ENCODE measurements at places on chromosomes 4 and X.

DNA sequence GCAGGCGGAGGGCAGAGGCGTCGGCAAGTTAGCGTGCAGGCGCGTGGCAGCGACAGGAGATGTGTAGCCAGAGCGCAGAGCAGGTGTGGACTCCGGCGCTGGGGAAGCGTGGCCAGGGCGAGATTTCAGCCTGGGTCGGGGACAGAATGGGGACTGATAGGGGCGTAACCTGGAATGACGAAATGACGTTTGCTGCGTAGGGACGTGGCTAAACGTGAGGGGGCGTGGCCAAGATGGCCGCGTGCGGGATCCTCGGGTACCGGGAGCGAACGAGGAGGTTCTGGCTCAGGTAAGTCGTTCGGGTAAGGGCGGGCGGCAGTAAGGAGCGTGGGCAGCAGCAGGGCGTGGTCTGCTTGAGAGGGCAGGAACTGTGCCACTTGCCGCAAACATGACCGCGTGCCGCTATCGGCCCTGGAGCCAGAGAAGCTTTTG is 10.9 kb upstream of the CLTRN start:
- peak; percentile 61 for DNase-seq

- DNase-seq = no peak
Observed at GRCh38 chrX:15913146-15913545, 58.5 kb upstream of the AP1S2 start.

GRCh38 chrX:56429581-56429980 is 133.8 kb upstream of the UBQLN2 start:
- no peak for DNase-seq

DNA sequence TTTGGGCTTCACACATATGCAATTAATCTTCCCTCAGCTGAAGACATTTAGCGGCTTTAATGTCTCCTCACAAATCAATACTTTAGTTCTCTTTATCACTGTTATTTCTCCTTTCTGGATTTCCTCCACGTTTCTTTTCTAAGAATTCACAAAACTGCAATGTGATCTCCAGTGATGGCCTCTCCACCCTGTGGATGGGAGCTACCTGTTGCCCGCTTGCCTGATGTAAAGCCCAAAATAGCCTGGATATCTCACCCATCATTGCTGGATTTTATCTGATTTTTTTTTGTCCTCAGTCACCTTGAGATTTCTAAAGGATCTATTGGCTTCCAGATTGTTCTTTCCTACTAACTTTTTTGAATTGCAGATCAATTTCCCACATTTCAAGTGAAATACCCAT is 129.3 kb upstream of the FAM241A start:
- DNase-seq = no peak

GRCh38 chr4:56870946-56871345 is 36.8 kb upstream of the REST start:
- no peak for DNase-seq

- no peak for DNase-seq
Observed at GRCh38 chr4:78864405-78865024, 74.7 kb downstream of the PAQR3 start.

DNA sequence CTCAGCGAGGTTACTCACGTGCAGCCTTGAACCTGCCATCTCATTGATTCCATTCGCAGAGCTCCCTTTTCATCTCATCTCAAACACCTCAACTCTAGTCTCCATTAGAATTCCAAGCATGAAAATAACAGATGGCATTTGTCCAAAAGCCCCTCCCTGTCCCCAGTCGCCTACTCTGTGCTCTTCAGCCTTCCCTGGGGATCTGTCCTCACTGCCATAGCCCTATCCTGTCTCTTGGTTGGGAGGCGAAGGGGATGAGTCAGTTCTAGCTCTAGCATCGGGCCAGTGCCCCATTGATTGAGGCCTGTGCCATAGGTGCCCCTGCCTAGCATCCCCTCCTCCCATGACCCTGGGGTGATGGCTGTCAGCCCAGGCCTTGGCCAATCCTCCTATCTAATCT is 134.0 kb upstream of the PJA1 start:
- DNase-seq = no peak

- DNase-seq = no peak
Observed at GRCh38 chr4:147789596-147789995, 57.7 kb downstream of the ARHGAP10 start.

GRCh38 chr4:170247596-170247995 is 157.8 kb upstream of the AADAT start:
- no peak for DNase-seq

GRCh38 chr4:138243369-138243768 is 1.2 kb upstream of the SLC7A11 start:
- no peak for DNase-seq

DNA sequence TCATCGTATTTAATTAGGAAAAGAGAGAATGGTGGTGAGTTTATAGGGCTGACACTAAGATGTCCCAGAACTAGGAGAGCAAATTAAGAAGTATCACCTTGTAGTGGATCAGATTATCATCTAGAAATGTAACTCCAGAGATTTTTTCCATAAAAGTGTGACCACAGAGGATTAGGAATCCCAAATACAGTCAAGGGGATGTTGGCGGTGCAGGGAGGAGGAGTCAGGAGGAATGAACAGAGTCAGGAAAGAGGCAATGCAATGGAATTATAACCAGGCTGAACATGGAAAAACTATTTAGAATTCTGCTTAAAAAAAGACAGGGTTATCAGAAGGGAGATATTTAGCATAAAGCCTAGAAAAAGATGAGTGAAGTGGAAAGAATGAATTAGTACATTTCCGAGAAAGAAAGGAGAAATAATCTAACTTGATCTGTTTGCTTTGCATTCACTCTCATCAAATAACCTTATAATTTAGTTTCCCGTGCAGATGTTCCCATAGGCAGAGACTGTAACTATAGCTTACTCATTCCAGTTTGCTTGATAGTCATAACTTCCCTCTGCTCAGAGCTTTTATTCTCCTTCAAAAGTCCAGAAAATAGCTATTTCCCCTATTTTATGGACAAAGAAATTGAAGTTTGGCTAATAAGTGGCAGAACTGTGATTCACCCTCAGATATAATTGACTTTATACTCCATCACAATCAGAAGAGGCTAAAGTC is 56.4 kb downstream of the SCFD2 start:
- no peak for DNase-seq

DNA sequence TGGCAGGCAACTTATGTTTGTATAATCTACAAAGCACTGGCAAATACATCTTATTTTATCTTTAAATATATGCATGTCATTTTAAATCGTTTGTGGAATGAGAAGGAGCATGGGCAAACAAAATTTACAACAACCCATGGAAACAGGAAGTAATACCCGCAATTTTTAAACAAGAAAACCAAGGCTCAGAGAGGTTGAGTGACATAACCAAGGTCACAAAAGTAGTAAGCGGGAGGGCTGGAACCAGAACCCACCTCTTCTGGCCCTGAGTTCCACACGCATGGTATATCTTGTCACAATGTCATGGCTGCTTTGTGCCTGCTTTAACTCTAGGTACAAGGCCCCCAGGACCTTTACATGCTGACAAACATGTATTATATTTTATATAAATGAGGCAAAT is 52.9 kb downstream of the SLC7A11 start:
- no peak for DNase-seq

DNA sequence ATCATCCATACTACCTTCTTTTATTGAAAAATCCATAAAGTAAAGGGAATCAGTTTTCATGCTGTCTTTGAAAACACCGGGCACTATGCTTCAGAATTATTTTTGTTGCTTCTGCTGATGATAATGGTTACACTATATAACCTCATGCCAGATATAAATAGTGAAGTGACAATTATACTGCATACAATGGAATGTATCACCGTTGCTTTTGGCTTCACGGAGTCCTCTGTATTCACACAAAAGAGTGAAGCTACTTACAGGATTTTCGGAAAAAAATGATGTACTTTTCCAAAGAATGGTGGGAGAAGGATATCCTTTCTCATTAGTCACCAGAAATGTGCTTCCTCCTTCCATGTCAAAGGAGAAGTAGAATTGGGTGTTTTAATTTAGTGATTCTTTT is 159.1 kb upstream of the PITX2 start:
- no peak for DNase-seq

DNA sequence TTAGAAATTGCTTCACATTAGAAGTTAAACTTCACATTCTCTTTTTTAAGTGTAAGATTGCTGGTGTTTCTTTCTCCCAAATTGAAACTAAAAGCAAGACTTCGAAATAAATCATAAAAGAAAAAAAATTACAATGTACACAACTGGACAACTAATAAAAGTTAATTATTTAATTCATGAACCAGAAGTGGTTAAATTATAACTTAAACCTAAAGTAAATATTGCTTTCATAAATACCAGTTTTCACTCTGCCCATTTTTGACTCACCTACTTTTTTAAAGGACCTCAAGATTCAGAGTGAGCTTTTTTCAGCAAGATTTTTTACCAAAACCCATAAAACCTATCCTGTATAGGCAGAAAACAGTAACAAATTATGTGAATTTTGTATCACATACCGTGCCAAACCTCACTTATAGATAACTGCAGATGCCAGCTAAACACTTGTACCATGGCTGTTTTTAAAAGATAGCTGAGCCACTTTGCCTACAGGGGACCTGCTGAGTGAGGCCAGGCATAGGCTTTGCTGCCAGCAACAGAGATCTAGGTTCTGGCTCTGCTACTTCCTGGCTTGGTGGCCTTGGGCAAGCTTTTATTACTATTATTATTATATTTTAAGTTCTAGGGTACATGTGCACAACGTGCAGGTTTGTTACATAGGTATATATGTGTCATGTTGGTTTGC is 259.8 kb downstream of the NR3C2 start:
- no peak for DNase-seq

- DNase-seq = no peak
Observed at GRCh38 chrX:74343343-74344279, 39.6 kb downstream of the ZCCHC13 start.

- DNase-seq = no peak
Observed at GRCh38 chr4:28469387-28469786, 1608.7 kb downstream of the STIM2 start.

DNA sequence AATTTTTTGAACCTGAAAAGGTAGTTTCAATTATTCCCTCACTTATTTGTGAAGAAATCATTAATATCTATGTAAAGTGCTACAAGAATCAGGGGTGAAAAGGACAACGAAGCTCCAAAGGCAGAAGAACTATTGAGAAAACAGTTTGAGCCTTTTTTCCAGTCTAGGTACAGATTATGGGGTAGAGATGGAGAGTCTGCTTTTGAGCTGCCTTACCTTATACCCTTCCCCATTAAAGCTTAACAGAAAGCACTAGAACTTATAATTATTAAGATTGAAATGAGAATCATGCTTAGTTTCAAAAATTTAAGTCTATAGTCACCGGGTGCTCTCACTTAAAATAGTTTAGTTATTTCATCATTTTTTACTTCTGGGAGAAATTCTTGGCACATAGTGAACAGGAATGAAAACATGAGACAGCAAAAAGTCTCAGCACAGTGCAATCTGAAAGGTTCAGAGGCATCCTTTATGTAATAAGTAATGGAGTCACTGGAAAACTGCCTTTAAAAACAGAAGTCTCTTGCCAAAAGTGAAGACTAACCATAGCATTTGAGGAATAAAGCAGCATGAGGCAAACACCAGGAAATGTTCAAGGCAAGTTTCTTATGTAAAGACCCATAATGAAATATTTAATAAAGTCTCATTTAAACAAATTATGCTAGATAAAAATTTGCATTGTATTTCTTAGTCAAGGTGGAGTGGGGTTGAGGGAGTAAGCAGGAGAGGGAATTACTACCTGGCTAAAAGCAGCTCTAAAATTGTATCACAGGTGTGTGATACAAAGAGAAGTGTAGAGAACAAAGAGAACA is 5.1 kb upstream of the DCLK2 start:
- DNase-seq = no peak

DNA sequence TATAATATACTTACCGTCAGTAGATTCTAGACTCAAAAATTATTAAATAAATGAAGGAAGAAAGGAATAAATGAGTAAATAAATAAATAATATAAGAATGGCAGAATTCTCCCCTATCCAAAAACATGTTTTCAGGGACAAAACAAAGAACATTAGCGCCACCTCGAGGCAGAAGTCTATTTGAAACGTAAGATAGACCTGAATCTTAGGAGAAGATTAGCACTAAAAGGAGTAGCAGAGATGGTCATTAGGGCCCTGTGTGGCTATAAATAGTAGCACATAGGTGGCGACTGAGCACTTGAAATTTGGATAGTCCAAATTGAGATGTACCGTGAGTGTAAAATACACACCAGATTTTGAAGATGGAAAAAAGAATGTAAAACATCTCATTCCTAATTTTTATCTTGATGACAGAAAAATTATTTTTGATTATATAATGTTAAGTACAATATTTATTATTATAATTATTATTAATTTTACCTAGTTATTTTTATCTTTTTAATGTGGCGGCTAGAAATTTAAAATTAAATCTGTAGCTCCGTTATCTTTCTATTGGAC is 24.3 kb upstream of the SRD5A3 start:
- DNase-seq = no peak

DNA sequence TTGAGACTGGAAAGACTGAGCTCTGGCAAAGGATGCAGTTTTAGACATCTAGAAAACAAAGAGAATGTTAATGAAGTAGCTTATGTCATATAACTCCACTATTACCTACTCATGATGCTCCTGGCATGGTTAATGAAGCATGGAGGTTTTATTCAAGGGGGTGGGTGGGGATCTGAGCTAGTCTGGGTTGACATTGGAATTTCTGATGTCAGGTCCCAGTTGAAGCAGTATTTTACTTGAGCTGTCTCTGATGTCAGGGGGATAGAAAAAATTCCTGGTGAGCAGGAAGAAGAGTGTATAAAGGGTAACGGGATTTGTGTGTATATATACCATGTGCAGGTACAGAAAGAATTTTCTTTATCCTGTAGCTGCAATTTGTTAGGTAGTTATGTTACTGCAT is 102.0 kb downstream of the ELOVL6 start:
- DNase-seq = no peak

DNA sequence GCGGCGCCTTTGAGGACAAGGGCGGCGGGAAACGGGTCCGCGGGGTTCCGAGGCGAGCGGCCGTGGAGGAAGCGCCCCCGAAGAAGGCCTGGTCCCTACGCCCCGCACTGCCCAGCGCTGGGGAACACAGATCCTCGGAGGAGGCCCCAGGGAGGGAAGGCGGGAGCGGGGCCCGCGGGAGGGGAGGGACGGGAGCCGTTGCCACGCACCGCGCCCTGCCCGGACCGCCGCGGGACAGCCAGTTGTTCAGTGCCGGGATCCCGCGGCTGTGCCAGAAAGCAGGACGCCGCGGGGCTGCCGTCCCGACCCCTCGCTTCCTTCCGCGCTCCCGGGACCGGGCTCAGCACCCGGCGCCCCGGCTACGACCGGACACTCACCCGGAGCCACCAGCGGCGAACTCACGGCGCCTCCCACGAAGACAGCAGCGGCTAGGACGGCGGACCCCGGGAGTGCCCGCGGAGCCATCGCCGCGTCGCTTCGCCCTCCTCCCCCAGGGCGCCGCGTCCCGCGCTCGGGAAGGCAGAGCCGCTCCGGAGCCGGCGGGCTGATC is 278 bp downstream of the RELL1 start:
- no peak for DNase-seq
